CD4-positive, alpha-beta T cell treated with Interleukin-15 for 1 hour (primary cell): ENCODE measurements at places on chromosomes 6 and 20.

- DNase-seq = no peak
These were observed 107.3 kb downstream of the CEP57L1 start for GRCh38 chr6:109202409-109203264.

DNA sequence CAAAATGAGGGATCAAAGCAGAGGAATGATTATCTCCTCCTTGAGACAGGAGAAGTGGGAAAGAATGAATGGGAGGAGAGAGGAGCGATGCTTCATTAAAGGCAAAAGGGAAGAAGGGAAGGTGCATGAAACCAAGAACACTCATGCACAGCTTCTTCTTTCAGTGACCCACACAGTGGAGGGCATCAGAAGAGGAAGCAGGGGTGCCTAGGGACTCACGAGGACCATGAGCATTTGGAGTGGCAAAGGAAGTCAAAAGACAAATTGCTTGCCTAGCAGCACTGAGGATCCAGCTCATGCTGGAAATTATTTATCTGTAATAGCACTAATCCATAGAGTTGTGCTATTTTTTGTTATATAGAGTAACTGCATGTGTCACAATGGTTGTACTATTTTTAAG is 66.1 kb downstream of the SMLR1 start:
- no peak for DNase-seq

DNA sequence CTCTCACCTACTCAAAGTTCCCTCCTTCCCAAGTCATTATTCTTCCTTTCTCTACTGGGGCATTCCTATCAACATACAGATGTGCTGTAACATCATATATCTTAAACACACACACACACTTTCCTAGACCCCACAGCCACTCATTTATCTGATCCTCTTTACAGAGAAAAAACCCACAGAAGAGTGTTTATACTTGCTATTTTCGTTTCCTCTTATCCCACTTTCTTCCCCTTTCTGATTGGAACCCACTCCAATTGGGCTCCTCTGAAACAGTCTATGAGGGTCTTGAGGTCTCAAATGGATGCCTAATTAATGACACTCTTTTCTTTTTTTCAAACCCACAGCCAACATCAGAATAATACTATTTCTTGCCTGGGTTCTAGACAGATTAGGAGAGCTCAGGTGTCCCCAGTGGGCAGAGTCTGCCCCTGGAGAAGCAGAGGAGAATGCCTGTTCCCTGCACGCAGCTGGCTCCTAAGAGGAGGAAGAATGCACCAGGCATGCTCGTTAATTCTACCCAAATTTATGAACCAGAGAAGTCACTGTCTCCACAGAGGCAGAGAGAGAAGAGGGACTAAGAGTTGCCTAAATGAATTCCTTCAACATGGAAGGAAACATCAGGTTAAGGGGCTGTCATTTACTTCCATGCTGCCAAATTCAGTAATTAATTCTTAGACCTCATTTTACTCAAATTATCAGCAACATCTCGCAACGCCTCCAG is 65.9 kb downstream of the CRYBG1 start:
- no peak for DNase-seq

DNA sequence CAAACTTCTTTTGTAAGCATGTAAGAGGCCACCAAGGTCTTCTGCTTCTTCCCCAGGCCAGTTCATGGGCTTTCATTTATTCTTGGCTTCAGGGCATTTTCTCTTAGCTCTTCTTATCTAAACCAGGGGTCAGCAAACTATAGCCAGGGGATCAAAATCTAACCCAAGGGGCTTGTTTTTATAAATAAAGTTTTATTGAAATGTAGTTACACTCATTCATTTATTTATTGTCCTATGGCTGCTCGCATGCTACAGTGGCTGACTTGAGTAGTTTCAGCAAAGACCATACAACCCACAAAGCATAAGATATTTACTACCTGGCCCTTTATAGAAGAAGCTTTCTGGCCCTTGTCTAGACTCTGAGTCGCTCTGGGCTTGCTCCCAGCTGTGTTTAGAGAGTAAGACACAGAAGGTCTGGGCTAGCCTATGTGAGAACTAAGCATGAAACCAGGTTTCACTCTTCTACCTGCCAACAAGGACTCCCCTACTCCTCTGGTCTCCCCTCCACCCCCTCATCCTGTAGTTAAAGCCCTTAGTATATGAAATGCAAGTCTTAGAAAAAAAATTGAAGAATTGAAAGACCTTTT is 43.2 kb downstream of the KHDC1L start:
- DNase-seq = no peak

GRCh38 chr6:81575442-81575841 is 177.0 kb downstream of the TENT5A start:
- no peak for DNase-seq

- DNase-seq = no peak
These were observed 45.5 kb downstream of the ANKS1A start for GRCh38 chr6:34934516-34934915.

DNA sequence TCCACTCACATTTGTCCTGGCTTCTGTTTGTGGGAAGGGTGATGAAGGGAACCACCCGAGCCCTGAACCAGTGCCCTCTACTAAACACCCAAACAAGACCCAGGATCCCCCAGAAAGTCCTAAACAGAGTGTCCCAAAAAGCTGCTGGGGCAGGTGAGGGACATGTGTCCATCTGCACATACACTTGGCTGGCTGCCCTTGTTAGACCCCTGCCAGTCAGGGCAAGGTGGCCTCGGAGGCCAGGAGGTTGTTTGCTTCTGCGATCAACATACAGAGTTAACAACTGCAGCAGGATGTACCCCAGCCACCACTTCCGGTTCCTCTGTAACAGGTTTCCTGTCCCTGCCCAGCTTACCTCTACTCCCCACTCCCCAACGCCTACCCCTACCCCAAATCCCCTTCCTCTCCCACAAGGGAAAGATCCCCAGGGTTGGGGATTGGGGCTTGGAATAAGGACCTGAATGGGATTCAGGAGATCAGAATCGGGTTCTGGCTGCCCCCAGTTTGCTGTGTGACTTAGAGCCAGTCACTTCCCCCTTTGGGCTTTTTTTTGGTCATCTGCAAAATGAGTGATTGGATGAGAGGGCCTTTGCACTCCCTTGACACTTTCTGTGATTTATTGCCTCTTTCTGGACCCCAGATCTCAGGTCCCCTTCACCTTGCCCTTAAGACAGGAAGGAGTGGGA is 13.9 kb downstream of the DEF6 start:
- DNase-seq = peak; percentile 75

DNA sequence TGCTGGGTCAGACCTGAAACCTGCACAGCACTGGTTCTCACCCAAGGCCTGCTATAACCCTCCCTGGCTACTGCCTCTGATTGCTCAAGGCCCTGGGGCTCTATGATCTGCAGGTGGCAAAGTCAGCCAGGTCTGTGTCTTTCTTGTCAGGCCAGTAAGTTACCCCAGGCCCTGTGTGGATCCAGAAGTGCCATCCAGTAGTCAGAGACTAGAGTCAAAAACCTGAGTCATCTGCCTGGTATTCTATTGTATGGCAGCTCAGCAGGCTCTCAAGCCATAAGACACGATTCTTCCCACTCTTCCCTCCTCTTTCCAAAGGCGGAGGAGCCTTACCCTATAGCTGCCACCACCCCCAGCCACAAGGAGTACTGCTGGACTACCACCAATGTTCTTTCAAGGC is 593.0 kb downstream of the FRK start:
- no peak for DNase-seq

DNA sequence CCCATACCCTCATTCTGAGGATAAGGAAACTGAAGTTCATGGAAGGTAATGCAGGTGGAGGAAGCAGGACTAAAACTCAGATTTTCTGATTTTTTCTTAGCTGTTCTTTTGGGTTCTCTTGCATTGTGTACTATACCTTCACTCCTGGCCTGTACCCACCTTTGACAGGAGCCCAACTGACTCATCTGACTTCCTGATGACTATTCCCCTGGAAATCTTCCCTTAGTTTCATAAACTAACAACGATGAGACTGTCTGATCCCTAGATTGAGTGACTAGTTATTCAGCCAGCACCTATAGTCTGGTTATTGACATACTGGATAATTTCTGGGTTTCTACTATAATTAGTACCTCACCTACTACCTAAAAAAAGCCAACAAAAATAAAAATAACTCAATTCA is 10.1 kb downstream of the CRYBG1 start:
- no peak for DNase-seq

- DNase-seq = no peak
These were observed 46.0 kb upstream of the BLCAP start for GRCh38 chr20:37573626-37574198.

GRCh38 chr6:39962831-39963230 is 28.6 kb upstream of the MOCS1 start:
- DNase-seq = no peak

DNA sequence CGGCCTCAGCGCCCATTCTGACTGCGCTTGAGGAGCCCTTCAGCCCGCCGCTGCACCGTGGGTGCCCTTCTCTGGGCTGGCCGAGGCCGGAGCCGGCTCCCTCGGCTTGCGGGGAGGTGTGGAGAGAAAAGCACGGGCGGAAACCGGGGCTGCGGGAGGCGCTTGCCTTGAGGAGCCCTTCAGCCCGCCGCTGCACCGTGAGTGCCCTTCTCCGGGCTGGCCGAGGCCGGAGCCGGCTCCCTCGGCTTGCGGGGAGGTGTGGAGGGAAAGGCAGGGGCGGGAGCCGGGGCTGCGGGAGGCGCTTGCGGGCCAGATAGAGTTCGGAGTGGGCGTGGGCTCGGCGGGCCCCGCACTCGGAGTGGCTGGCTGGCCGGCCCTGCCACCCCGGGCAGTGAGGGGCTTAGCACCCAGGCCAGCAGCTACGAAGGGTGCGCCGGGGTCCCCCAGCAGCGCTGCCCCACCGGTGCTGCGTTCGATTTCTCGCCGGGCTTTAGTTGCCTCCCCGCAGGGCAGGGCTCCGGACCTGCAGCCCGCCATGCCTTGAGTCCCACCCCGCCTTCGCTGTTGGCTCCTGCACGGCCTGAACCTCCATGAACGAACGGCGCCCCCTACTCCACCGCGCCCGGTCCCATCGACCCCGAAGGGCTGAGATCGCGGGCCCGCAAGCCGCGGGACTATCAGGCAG is 45.7 kb upstream of the MCUR1 start:
- no peak for DNase-seq

DNA sequence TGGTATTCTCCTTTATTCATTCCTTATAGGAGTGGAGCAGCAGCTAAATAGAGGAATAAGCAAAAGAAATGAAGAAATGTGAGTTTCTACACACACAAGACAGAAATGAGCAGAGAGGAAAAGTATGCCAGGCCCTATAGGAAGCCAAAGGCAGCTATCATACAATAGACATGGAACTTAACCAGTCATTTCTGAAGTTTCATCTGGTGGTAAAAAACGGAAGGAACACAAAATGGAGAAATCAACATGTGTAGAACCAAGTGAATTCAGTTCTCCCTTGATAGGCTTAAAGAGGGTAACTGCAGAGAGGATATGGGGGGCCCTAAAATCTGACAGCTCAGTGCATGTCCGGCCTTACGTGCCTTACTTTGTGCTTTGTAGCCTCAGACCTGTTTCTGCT is 44.6 kb downstream of the TSBP1 start:
- no peak for DNase-seq

- no peak for DNase-seq
These were observed 54.5 kb upstream of the MRPS10 start for GRCh38 chr6:42271834-42272805.

GRCh38 chr6:142165227-142165626 is 18.2 kb downstream of the VTA1 start:
- no peak for DNase-seq

DNA sequence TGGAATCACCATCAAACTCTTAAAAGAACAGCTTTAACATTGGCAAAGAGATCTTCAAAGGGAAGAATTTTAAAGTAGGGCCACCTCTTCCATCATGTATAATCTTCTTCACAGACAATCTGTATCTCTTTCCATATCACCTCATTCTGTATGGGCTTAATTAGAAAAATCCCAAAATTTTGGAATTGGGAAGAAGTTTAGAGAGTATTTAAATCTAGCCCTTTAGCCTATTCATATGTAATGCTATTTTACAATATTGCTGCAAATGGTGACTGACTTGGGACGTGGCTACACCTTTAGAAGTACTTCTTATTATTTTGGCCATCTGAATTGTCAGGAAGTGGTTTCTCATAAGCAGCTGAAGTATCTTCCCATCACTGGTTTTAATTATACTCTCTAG is 474.3 kb downstream of the RFPL4B start:
- no peak for DNase-seq

- no peak for DNase-seq
These were observed 39.0 kb downstream of the NCOA3 start for GRCh38 chr20:47540443-47541354.

- DNase-seq = no peak
These were observed 771.7 kb downstream of the EPHA7 start for GRCh38 chr6:92647630-92648029.

GRCh38 chr6:9554806-9555205 is 860.1 kb downstream of the TFAP2A start:
- DNase-seq = no peak

- DNase-seq = no peak
These were observed 65.4 kb downstream of the FILIP1 start for GRCh38 chr6:75428204-75428603.

- DNase-seq = no peak
These were observed 44.4 kb downstream of the TRAM2 start for GRCh38 chr6:52532457-52532856.

- DNase-seq = no peak
These were observed 3.1 kb downstream of the MAN1A1 start for GRCh38 chr6:119346450-119346849.

DNA sequence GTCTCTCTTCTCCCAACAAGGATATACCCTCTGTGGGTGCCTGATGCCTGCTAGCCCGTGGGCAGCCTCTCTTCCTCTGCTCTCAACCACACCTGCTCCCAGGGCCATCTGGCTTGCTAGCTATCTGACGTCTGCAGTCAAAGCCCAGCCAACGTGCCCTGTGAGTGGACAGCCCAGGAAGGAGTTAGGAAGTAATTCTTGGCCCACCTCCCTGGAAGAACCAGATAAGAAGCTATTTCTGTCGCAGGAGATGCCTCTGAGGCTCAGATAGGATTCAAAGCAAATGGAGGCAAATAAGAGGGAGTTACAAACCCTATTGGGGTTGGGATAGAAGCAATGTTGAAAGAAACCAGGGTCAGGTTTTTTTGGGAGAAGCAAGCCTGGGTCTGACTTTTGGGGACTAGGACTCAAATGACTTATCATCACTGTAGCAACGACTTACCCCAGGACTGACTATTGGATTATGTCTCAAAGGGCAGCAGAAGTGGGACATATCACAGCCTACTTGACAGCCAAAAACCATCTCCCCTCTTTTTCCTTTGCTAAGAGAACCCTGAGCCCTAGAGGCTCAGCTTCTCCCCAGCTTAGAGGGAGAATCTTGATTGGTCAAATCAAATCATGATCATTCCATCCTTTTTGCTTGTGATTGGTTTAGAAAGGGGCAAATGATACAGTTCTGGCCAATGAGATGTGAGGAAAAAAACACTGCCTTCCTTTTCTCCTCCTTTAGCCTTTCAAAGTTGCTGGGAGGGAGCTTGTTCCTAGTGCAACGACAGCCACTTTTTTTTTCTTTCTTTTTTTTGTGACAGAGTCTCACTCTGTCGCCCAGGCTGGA is 18.0 kb upstream of the CDK5RAP1 start:
- no peak for DNase-seq

GRCh38 chr20:37358366-37359150 is 12.6 kb downstream of the SRC start:
- no peak for DNase-seq

DNA sequence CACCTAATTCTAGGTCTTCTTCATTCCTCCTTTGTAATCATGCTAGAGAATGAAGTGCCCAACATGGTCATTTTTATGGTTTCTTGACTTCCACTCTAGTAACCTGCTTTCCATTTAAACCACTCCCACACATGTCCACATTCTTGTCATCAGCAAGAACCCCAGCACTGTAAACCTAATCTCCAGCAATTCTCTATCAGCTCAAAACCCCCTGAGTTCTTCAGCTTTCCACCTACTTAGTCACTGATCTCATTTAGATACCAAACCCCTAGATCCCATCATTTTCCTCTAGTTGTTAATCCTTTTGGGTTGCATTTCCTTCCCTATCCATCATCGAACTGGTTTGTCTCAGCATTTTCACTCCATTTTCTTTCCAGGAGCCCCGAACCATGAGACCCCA is 49.7 kb downstream of the GOPC start:
- DNase-seq = no peak
